ENCODE measurements at places on chromosomes 5 and 9.

DNA sequence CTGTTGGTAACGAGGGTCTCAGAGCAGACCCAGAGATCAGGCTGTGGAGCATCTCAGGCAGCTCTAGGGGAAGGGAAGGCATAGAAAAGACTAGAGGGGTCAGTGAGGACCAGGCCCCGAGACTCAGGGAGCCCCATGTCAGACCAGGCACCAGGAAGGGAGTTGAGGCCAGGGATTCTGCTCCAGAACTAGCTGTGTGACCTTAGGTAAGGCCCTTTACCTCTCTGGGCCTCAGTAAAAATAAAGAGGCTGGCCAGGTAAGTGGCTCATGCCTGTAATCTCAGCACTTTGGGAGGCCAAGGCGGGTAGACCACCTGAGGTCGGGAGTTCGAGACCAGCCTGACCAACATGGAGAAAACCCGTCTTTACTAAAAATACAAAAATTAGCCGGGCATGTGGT, 176.4 kb upstream of the IER5L start:
- DNase-seq: no peak

DNA sequence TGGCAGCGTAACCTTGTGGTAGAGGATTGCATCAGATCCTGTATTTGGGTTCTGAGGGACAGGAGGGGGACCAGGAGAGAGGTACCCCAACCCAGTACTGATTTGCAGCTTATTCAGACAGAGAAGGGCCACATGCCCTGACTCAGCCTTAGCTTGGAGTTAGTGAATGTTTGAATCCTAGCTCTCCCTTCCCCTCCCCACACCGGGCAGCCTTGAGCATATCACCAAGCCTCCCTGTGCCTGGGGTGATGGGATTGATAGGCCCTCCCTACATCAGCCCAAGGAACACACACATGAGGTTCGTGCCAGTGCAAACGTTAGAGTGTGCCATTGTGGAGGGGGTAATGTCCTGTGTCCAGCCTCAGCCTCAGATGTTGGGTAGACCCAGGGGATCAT, 71.9 kb downstream of the AMBP start:
- DNase-seq: peak; percentile 23

DNA sequence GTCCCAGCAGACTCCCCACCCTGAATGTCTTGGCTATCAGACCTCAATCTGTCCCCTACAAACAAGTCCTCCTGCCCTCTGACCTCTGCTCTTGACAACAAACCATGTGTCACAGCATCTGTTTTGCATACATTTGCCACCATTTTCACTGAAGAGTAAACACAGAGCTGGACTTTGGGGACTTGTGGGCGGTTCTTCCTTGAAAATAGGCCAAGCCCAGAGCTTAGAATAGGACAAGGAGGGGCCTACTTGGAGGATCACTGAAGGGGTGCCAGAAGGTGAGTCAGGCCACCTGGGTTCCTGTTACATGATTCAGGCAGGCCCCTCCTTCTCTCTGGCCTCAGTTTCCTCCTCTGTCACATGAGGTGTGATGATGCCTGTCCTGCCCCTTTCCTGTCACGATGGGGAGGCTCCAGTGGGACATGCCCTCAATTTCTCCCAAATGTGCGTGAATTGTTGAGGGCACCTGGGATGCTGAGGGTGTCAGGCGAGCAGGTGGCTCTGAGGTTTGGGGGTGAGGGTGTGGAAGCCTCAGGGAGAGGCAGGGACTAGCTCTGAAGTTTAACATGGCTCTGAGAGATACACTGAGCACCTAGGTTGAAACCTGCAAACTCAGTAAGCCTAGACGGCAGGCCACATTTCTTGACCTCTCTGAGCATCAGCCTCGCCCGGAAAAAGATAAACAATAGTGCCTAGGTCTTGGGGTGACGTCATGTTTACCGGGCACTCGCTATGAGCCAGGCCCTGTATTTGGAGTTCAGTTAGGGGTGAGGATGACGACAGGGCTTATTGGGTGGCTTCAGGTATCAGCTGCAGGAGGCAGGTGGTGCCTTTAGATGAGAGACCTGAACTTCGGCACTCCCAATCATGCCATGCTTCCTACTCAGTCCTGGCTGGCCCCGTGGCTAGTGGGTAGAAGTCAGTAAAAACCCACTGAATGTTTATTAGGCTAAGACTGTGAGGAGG, 107.6 kb upstream of the PITX1 start:
- no peak for DNase-seq

- no peak for DNase-seq
These were observed 39.5 kb downstream of the ADAMTS12 start for GRCh38 chr5:33852319-33852718.

- no peak for DNase-seq
These were observed 6.0 kb upstream of the SLC2A6 start for GRCh38 chr9:133484671-133485437.

DNA sequence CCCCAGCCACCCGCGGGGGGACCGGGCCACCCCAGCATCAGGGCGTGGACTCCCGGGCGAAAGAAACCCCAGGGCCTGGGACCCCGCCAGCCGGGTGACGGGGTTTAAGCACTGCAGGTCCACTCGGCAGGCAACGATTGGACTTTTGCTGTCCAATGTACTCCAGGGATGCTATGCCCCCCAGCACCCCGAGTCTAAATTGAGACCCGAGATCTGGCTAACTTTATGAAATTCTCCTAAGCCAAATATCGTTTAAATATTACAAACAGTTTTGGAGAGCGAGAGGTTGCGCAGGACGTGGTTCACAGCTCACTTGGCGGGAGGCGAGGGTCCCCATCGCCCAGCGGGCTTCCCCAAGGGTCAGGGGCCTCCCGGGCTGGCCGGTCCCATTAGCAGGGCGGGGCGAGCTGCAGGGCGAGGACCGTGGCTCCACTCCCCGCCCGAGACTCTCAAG, 384 bp upstream of the MRPS2 start:
- no peak for DNase-seq

- no peak for DNase-seq
These were observed 118.0 kb upstream of the OR13F1 start for GRCh38 chr9:104386013-104386412.

- no peak for DNase-seq
These were observed 9.5 kb downstream of the AQP3 start for GRCh38 chr9:33437898-33438297.

DNA sequence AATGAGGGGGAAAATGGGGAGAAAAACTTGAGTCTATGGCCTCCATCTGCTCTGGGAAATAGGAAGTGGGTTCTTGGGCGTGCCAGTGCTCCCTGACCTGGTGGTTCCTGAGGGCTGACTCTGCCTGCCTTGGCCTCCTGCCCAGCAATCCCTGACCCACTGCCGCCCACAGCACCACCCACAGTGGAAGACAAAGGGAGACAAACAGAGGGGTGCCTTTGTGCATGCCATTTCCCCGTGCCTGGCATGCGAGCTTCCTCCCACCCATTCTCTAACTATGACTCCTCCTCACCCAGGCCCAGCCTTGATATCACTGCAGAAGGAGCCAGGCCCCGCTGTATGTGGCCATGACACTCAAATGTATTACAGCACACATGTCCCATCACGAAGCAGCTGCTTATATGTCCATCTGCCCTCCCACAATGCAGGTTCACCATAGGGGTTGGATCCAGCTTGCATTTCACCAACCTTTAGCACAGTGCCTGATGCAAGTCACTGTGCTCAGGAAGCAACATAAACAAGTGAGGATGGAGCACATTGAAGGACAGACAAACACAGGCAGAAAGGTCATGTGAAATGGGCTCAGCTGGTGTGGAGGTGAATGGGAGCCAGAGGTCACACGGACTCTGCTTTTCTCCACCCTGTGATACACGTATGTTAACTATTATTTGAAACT, 84.4 kb downstream of the ADRB2 start:
- peak; percentile 54 for DNase-seq

DNA sequence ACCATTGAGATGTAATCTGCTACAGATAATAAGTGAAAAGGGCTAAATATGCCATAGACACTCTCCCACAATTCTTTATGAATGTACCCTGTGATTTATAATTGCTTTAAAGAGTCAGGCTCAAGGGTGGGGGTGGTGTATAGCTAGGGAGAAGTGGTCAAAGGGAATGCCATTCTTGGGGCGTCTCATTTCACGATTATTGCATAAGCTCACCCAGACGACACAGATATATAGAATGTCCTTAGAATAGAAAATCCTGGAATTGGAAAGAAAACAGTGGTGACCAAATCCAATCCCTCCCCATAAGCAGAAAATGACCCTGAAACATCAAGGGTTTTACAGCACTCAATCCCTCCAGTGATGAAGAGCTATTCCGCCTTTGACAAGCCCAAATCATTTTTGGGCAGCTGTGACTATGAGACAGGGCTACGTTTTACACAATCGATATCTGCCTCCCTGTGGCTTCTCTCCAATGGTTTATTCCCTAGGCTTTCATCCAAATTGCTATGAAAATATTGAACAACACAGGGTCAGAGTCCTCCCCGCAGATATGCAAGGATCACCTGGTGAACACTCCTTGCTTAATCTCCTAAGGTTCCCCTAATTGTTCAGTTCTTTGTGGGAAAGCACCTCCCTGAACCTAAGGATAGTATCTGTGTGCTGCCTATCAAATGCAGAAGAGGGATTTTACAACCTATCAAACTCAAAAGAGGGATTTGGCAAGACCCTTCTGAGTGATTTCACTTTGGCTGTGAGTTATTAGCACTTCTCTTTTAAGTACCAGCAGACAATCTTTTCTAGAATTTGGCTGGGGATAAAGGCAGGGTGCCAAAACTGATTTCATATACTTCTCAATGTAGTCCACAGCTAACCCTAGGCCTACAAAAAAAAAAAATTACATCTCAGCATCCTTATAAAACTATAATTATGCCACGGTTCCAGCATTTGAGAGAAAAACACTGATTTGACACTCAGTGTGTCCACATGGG, 144.9 kb upstream of the CDH6 start:
- no peak for DNase-seq

DNA sequence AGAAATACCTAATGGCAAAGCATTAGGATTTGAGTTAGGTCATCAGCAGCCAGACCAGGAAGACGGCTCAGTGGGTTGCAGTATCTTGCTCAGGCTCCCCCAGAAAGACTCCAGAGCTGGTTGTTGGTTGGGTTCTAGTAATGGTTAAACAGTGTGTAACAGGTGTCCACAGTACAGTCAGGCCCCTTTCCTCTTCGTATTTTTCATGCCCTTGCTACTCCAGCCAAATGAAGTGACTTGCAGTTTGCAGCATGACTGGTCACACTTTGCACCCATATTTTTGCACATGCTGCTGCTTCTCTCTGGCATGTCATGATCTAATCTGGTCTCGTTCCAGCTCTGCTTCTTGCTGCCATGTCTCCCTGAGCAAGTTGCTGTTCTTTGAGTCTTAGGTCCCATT, 60.6 kb upstream of the TRPC7 start:
- no peak for DNase-seq

DNA sequence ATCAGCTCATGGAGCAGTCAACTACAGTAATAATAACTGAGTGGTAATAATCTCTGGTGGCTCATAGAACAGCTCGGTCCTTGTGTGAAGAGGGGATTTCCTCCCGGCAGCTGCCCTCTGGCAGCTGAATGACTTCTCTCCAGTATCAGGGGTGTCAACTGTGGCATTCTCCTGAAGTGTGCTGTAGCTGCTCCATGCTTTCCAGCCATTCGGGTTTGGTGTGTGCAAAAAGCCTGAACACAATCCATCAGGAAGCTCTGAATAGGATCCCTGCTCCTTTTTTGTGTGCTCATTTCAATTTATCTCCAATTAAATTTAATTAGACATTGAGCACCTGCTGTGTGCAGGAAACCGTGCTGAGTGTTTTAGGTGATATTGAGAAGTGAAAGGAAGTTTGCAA, 59.8 kb upstream of the BARX1 start:
- no peak for DNase-seq

DNA sequence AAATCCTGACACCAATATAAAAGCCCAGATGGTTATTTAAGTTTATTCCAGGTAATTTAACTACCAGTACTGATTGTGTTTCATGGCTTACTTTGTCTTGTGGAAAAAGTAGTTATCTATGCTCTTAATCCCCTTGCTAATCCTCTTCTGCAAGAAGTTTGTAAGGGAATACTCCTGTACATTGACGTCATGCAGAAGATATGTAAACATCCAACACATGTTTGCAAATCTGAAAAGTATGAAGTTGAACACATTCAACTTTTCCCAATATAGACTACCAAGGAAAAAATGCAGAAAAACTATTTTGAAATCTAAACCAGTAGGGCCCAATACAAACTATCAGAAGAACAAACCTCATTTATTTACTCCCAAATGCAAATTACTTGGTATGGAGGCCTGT, 56.3 kb upstream of the ELL2 start:
- no peak for DNase-seq

- DNase-seq: no peak
These were observed 34.6 kb upstream of the PHYKPL start for GRCh38 chr5:178267245-178267644.

- no peak for DNase-seq
These were observed 21.4 kb upstream of the EDIL3 start for GRCh38 chr5:84406111-84406510.

- DNase-seq: no peak
These were observed 58.8 kb downstream of the GNG10 start for GRCh38 chr9:111720174-111720573.

GRCh38 chr5:77232574-77233358, 22.3 kb downstream of the PDE8B start:
- no peak for DNase-seq

DNA sequence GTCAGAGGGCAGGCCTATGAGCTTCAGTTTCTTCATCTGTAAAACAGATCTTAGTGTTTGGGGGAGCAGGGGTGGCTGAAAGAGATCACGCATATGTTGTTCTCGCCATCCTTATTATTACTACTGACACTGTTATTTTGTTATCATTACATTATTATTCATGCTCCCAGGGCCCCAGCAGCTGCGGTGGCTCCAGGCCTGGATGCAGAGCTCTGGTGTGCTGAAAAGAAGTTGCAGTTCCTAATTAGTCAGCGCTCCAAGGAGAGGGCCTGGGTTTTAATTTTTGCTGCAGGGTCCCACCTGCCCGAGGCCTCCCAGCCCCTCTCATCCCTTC, 19.5 kb downstream of the CXXC5 start:
- DNase-seq: no peak

DNA sequence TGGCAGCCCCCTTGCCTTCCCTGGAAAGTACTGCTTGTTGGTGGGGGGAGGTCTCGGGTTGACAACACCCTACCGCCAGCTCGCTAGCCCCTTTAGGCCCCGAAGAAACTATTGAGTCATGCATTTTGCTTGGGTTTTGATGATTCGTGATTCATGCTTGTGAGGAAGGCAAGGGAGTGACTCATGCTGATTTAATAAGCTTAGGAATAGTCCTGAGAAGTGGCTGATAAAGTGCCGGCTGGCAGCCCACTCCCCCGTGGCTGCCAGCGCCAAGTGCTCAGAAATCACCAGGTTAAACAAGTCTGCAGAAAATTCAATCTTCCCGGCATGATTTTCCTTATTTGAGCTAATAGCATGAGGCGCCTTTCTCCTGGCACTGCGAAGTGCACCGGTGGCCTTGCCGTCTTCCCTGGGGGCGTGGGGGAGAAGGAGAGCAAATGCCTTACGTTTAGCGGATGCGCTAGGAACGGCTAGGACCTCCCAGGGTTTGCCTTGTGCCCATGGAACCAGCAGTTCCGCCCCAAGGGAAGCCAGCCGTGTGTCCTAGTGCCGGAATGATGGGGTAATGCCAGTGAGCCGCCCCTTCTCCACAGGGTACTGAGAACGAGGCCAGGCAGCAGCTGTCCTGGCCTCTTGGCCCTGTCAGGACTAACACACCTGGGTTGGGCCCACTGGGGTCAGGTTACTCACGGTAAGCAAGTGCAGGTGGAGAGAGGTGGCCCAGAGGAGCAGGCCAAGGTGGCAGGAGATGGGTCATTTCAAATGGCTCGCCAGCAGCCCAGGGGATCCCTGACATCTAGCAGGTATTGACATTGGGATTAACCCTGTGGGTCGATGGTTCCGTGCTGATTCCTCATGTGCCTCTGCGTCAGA, 151.9 kb downstream of the MACROH2A1 start:
- DNase-seq: peak; percentile 35

- no peak for DNase-seq
These were observed 73.8 kb upstream of the SLC1A1 start for GRCh38 chr9:4416467-4416866.

GRCh38 chr9:131396626-131397025, 2.7 kb downstream of the PRRC2B start:
- DNase-seq: no peak

All from Peyer's patch (tissue), 4 donors.